ENCODE measurements at places on chromosomes 1 and 21.
A peak's percentile ranks its signal among the peaks of the same experiment; 100 is the strongest.

DNA sequence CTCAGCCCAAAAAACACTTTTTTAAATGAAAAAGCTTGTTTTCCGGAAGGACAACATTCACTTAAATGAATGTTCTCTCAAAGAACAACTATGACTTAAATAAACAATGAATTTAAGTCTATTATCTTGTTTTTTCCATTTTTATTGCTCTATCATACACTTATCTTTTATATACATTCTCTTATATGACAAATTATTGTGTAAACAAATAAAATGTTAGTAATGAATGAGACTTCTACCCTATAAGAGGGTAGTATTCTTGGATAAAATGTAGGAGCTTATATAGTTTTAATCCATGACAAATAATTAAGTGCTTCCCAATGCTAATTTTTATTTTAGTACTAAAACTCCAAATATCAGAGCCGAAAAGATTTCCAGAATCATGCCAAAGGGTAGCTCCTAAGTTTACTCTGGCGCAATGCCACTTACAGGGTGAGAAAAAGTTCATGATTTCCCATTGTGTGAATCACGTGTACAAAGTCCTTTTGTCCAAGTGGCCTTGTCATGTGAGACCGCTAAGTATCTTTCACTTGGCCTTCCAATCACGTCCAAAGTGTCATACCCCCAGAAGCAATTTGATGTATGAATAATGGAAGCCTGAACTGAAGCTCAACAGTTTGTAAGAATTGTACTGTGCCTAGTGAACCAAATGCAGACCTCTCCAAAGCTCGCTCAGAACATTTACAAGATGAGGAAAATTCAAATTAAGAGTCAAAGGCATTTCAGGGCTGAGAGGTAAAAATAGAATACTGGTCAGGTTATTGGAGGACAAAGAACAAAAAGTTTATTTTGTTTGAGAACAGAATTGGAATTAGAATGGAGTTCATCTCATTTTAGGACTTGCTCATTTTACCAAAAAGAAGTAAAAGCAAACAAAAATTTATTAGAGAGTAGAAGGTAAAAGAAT is 56.6 kb upstream of the C1orf21 start:
- DNase-seq = no peak

- no peak for DNase-seq
Measured at GRCh38 chr1:14778898-14779865, 180.7 kb downstream of the KAZN start.

- DNase-seq = peak; percentile 57
Measured at GRCh38 chr1:27341525-27342252, at the start of gene SYTL1. Gene SYTL1, plus strand, starts transcription at chr1:27342022. Its CDS starts 3,313 bp downstream, at chr1:27345335.

GRCh38 chr1:119637710-119638109 is 10.4 kb downstream of the ZNF697 start:
- no peak for DNase-seq

GRCh38 chr21:33608559-33608958 is 20.1 kb upstream of the DONSON start:
- no peak for DNase-seq

DNA sequence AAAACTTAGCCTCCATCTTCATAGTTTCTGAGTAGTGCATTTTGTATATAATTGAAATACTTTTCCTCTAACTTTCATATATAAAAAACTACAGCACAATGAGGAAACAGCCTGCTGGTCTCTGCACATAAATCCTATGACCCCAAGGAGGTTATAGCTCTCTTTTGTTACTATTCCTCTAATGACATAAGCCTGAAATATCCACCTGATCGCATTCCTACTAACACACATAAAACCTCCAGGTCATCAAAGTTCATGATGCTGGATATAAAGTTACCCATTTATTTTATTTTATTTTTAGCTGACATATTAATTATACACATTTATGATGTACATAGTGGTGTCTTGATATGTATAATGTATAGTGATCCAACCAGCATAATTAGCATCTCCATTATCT is 1042.0 kb upstream of the B3GALT2 start:
- DNase-seq = no peak

DNA sequence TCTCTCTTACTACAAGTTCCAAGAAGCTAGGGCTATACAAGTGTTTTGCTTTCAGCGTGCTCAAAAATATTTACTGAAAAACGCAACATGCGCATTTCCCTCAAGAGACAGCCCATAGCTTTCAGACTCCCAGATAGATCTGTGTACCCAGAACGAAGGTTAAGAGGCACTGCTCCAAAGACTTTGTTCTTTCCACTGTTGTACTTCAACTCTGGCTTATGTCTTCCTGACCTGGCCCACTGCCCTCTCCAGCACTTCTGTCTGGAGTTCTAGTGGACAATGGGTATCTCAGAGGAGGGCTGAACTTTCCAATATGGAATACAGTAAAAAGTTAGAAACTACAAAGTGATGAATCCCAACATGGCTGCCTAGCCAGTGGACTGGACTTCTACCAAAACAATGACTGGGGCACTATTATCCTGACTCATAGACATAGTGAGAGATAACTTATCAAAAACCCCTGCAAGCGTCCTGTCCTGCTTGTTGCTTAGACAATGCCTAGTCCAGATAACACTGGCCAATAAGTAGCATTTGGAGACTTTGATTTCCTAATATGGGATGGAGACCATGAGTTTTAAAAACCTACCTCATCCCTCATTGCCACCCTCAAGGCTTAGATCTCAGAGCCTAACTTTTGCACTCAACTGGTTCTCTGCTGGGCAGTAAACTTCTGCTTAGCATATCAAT is 8.8 kb upstream of the ADAR start:
- no peak for DNase-seq

GRCh38 chr1:164602101-164602422 is 43.1 kb downstream of the PBX1 start:
- DNase-seq = no peak

DNA sequence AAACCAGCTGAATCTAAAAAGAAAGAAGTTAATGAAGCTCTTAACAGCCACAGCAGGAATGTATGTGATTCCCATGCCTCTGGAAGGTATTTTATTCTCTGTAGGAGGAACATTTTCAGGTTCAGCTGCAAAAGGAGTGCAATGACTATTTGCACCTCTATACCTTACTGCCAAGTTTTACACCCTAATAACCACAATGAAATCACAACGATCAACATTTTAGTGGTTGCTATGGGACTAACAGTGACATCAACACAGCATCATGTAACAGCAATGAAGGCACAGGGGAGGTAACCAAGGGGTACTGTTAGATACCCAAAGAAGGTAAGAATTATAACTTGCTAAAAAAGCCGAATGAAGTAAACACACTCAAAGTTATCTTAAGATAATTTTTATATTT is 116.3 kb upstream of the HP1BP3 start:
- no peak for DNase-seq

DNA sequence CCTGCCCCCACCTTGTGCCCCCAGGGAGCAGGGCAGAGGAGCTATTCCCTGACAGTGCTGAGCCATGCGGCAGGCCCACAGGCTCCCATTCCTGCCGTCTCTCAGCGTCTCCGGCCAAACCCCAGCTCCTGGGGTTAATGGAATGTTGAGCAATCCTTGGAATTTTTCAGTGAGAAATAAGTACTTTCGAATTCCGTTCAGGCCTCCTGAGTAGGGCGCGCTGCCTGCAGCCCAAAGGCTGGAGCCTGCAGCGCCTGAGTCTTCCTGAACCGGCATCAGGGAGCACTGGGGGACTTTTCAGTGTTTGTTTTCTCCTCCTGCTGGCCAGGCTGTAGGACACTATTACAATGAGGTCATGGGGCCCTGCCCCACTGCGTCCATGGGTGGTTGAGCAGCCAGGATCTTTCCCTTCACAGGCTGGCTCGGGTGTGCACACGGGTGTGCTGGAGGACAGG is 33.3 kb upstream of the CSF1 start:
- DNase-seq = no peak

- no peak for DNase-seq
Measured at GRCh38 chr1:31881688-31882000, 56.5 kb downstream of the PTP4A2 start.

- peak; percentile 5 for DNase-seq
Measured at GRCh38 chr1:202968895-202969295, 1.8 kb upstream of the CYB5R1 start.

GRCh38 chr21:45541221-45542039 is 810 bp downstream of the SLC19A1 start:
- DNase-seq = peak; percentile 87

DNA sequence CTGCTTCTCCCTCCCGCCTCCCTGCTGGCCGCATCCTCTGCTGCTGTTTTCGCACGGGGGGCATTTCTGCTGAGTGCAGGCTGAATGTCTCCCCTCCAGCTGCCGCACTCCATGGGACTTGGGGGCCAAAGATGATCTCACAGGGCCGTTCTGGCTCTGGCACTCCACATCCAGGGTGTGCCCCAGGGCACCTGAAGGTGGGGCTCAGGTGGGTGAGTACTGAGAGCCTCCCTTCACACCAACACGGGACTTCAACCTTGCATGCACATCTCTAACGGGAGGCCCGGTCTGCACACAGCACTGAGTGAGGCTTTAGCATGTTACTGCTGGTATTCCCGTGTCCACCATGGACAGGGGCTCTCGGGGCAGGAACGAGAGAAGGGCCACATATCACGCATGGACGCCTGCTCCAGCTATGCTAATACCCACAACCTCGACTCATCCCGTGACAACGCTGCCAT is 88.9 kb downstream of the DMRTB1 start:
- DNase-seq = no peak

DNA sequence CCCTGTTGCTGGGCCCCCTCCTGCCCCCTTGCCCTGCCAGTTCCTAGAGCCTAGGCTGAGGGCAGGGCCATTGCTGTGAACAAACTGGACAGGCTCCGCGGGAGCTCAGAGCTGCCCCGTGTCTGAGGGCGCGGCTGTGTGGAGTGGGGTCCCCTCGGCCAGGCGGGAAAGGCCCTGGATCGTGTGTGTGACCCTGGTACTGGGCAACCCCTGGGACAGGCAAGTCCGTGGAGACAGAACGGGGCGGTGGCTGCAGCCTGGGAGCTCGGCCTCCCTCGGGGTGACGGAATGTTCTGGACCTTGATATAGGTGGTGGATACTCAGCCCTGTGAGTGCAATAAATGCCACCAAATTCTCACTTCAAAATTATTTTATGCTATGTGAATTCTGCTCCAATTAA is 27.7 kb upstream of the C1orf159 start:
- no peak for DNase-seq

DNA sequence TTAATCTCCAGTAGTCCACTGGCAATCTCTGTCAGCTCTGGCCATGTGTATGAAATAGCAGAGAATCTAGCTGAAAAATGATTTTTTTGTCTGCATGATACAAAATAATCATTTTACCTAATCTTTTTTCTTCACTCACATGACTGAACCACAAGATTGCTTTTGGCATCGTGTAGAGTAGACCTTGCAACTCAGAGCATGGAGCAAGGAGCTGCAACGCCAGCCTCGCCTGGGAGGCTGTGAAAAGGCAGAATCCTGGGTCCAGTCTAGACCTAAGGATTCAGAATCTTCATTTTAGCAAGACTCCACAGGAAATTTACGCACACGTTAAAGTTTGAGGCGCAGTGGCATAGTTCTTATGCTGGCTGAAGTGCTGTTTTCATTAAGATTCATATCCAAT is 40.2 kb downstream of the TOMM20 start:
- no peak for DNase-seq

GRCh38 chr1:52179073-52179472 is 37.2 kb downstream of the ZFYVE9 start:
- no peak for DNase-seq

GRCh38 chr21:46289655-46290179 is 3.6 kb downstream of the YBEY start:
- DNase-seq = no peak

GRCh38 chr1:241270016-241270415 is 87.0 kb downstream of the RGS7 start:
- DNase-seq = no peak
